ENCODE measurements at places on chromosomes 1 and 21.

- peak; percentile 76 for ATAC-seq
Observed at GRCh38 chr1:16321176-16321867, 31.0 kb downstream of the FBXO42 start.

- no peak for ATAC-seq
Observed at GRCh38 chr1:107674486-107674885, 290.5 kb downstream of the VAV3 start.

DNA sequence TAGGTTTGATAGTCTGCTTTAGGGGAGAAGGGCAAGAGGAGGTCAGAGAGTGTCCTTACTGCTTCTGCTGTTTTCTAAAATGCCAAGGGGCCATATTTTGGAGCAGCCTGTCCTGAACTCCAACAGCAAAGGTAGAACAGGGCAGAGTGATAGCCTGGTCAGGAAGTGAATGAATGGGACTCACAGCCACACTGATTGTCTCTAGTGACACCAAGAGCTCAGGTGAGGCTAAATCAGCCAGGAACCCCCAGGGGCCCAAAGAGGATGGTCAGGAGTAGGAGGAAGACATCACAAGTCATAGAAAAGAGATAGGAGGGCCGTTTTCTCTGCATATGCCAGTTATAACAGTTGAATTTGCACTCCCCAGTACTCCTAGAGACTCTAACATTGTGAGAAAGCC, 97.4 kb upstream of the DUSP10 start:
- peak; percentile 21 for ATAC-seq

DNA sequence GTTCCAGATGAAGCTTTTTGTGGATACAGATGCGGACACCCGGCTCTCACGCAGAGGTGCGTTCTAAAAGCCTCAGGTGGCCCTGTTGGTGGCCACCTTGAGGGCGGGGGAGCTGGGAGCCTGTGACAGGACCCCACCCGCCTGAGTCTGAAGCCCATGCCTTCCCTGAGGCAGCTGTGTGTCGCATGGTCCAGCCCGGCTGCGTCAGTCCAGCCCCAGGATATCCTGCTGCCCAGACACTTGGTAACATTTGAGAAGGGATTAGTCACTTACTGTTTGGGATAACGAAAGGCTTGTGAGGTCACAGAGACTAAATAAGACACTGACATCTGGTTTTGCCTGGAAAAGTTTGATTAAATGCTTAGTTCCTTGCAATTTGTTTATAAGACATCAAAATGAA, 68.9 kb downstream of the UCK2 start:
- no peak for ATAC-seq

GRCh38 chr1:205504311-205505075, at the start of gene CDK18:
CDK18 (plus strand) TSS chr1:205504669; CDS start chr1:205523168, 18,499 bp downstream.
- ATAC-seq, result peak; percentile 63

- peak; percentile 23 for ATAC-seq
Observed at GRCh38 chr1:84390226-84390625, 8.1 kb upstream of the DNASE2B start.

GRCh38 chr1:219404629-219405028, 208.3 kb downstream of the ZC3H11B start:
- ATAC-seq, result no peak

- ATAC-seq, result no peak
Observed at GRCh38 chr1:159705904-159706256, 8.5 kb downstream of the CRP start.

GRCh38 chr1:247468481-247469140, 10.7 kb upstream of the OR2B11 start:
- ATAC-seq, result no peak

DNA sequence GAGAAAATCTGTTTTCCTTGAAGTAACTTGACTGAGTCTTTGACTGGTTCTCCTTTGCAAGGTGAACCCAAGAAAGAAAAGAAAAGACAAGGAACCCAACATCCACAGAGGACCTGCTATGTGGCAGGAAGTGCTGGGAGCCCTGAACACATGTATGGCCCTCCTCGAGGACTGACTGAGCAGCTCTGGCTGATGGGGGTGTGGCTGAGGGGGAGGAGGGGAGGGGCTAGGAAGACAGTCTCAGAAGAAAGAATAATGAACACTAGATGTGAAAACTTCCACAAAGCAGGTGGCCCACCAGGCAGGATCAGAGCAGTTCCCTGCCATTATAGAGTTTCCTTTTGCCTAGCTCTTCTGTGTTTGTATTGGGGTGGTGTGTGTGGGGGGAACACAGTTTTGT, 26.1 kb downstream of the NENF start:
- ATAC-seq, result no peak

GRCh38 chr1:11286735-11287410, 13.9 kb downstream of the UBIAD1 start:
- ATAC-seq, result no peak

GRCh38 chr1:172001288-172001687, 160.0 kb downstream of the DNM3 start:
- no peak for ATAC-seq

Measured in esophagus mucosa (tissue), 1 donor.